ENCODE measurements at places on chromosomes 1 and 21.
A peak's percentile ranks its signal among the peaks of the same experiment; 100 is the strongest.

- peak; percentile 42 for DNase-seq
These were observed 4.3 kb downstream of the S100A10 start for GRCh38 chr1:151989211-151989862.

DNA sequence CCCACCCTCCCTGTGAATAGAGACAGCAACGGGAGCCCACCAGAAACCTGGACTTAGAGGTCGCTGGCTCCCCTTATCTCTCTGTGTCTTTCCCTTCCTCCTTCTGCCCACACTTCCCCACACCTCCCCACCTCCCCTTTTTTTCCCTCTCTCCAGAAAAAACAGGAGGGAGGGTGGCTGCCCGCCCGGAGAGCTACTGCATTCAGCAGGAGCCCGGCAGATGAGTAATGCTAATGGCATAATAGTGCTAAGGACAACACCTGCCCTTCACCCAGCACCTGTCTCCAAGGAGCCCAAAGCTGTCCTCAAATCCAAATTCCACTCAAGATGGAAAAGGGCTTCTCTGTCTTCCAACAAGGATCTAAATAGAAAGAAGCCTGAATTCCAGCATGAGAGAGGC is 11.4 kb upstream of the PRELP start:
- DNase-seq = no peak

GRCh38 chr1:88296642-88297041 is 387.4 kb upstream of the PKN2 start:
- DNase-seq = no peak

- no peak for DNase-seq
These were observed 20.1 kb upstream of the COG2 start for GRCh38 chr1:230622151-230622550.

DNA sequence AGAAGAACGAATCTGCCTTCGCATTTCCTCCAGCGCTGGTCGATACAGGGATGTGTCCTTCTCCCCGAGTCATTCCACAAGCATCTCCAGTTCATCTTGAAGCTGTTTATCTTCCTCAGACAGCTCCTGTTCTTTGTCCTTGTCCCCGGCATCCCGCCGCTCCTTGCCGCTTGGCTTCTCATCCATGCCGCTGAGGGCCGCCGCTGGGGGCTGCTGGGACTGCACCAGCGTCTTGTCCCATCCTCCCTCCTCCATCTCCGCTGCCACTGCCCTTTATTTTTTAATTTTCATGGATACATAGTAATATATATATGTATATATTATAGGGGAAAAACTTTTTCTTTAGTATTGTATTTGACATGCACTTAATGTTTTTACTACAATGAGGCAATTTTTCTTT is 53.4 kb downstream of the FMN2 start:
- DNase-seq = no peak

GRCh38 chr1:222087221-222087920 is 345.5 kb upstream of the DUSP10 start:
- DNase-seq = no peak

DNA sequence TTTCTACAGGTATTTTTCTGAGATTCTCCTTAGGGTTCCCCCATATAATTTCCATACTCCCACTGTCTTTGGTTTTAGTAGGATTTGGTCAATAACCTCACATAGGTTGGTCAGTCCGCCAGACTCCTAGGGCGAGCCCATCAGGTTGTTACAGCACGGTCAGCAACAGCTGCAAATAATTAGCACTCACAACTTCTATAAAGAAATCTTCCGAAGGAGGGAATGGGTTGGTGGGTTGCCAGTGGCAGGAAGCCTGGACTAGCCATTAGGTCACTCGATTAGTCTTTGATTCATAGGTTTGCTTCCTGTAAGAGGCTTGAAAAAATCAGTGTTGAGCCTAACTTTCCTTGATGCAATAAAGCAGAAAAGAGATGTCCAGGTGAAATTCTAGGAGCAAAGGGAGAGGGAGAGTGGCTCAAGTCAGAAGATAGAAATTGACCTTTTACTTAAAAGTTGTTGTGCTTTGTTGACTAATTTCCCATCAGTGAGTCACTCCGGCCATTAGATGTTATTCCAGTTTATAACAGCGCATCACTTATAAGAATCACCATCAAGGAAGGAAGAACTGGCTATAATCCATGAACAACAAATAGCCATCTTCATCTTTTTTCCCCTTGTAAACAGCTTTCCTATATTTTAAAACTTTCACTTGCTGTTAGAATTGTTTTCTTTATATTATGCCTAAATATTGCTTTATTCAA is 88.3 kb downstream of the TPR start:
- no peak for DNase-seq

DNA sequence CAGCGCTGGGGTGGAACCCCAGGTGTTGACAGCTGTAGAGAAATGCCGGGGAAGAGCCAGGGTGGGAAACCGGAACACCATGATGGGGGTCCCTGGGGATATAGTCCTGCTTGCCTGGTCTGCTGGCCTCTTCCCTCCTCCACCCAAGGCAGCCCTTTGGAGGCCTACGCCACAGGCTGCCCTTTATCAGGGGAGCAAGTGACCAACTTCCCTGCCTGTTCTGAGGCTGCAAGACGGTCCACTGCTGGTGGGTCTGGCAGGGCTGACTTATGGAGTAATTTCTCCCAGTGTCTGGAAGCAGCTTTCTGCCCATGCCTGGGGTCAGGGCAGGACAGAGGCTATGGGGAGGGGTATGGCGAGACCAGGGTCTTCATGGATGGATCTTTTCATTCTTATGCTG is 50.8 kb upstream of the EDN2 start:
- DNase-seq = no peak

DNA sequence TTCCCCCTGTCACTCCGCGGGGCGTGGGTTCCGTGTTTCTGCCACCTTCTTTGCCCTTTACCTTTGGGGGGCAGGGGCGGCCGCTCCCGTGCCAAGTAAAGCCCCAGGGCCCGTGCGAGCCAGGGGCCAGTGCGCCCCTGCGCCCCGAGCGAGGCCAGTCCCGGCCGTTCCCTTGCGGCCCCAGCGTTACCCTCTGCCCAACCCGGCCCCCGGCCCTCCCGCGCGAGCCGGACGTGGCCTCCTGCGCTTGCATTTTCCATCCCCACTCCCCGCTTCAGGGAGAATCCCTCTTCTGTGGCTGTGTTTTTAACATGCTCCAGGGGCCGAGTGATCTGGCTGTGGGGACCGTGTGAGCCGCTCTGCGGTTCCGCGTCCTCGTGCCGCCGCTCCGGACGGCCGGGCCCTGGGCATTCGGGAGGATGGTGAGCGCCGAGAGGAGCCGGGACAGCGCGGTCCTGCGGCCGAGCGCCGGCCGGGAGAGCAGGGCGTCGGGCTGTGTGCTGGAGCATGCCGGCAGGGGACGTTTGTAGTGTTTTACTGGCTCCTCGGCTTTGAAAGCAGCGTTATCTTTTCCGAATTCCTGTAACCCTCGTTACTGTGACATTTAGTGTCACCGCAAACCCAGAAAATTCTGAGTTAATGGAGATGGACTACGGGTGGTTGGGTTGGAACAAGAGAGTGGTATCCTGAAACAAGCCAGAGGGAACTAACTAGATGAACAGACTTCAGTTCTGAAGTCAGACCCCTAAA is 1.0 kb downstream of the GALNT2 start:
- DNase-seq = peak; percentile 24

DNA sequence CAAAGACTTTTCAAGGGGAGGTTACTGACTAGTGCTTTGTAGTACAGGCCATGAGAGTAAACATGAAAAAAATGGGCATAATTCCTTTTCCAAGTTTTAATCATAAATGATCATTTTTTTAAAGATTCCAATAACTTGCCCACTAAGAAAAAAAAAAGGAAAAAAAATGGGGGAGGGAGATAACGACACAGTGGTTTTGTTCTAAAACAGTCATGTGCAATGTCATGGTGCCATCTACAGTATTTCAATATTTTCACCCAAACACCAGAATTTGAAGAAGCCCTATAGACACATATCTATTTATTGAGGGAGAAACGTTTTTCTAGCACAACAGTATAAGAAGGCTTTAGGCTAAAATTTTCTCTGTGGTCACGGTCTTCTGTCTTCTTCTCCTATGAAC is 250.2 kb downstream of the LTN1 start:
- no peak for DNase-seq

DNA sequence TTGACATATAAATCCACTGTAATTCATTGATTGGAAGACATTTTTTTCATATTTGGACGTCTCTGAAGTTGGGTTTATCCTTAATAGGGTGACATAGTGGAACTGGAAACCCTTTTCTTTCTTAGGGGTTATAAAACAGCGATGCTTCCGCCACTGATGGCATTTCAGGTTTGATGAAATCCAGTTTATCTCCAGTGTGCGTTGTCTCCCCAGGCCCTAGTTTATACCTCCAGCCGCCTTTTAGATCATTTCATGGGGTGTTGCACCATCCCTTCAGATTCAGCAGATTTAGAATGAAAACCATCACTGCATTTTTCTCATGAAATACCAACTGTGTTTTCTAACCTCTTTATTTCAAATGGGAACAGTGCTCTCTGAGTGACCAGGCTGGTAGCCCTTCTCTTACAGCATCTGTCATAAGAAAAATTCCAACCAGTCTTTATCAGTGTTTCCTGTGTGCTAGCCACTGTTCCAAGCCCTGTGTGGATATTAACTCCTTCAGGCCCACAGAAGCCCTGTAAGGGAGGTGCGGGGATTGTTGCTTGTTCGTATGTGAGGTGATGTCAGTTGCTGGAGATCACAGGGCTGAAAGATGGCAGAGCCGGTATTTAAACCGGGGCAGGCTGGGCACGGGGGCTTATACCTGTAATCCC is 19.0 kb downstream of the H6PD start:
- DNase-seq = no peak

- DNase-seq = no peak
These were observed 202.0 kb downstream of the GABPA start for GRCh38 chr21:25936776-25937175.

DNA sequence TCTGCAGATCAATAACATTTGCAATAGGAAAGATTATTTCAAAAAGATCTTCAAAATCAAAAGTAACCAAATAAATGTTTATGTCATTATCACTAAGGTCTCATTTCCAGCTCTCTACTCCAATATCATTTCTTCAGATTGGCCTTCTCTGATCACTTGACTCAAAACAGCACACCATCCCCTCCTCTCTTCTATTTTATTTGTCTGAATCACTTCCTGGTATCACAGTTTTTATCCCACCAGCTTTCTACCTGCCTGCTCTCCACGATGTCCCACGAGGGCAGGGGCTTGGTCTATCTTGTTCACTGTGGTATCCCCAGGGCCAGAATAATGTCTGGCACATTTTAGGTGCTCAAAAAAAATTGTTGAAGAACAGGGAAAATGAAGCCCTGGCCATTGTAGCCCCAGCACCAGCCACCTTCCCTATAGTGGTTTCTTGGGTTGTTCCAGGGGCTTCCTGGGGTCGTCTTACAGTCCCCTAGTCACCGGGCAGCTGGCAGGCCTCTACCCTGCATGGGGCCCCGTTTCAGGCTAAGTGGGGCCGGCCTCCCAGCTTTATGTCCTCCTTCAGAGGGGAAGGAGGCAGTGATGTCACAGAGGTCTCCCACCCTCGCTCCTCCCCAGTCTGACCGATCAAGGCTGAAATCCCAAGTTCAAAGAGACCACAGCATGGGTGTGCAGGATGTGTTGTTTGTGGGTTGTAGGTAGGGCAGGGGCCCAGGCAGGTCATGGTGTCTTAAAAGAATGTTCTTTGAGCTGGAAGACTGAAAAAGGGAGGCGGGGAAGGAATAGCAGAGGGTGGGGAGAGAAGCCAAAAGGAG is 3.5 kb upstream of the PADI1 start:
- no peak for DNase-seq
